Stimulated activated naive CD4-positive, alpha-beta T cell (primary cell): ENCODE measurements at places on chromosomes 4 and X.

- DNase-seq: no peak
These were observed 58.3 kb downstream of the TMEM144 start for GRCh38 chr4:158268553-158268952.

DNA sequence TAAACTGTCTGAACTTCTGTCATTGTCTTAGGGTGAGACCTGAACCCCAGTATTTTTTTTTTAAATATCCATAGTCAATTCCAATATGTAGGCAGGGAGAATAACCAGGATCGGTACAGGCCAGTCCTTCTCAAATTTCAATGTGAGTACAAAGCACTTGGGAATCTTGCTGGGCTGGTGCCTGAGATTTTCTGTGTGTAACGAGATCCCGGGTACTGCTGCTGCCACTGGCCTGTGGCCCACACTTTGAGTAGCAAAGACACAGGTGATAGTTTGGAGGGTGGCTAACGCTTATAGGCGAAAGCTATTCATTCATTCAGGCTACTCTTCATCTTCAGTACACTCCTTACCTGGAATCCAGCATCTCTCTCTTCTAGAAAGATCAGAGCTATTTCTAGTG is 923.6 kb upstream of the TENM3 start:
- no peak for DNase-seq

DNA sequence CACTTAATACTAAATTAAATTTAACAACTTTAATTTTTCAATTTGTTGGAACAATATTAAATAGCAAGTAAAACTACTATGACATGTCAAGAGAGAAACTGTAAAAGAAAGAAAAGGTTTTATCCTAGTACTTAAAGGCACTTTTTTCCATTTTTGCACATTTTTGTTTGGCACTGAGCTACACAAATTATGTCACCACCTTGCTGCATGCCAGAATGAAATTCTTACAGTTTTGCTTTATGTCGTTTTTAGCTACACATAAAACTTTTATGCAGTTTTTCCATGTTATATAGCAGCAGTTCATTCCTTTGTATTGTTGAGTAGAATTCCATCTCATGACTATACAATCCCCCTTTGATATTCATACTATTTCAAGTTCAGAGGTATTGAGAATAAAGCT is 99.1 kb upstream of the RXFP1 start:
- no peak for DNase-seq

GRCh38 chr4:102094481-102094880 is 250.8 kb downstream of the SLC39A8 start:
- no peak for DNase-seq

DNA sequence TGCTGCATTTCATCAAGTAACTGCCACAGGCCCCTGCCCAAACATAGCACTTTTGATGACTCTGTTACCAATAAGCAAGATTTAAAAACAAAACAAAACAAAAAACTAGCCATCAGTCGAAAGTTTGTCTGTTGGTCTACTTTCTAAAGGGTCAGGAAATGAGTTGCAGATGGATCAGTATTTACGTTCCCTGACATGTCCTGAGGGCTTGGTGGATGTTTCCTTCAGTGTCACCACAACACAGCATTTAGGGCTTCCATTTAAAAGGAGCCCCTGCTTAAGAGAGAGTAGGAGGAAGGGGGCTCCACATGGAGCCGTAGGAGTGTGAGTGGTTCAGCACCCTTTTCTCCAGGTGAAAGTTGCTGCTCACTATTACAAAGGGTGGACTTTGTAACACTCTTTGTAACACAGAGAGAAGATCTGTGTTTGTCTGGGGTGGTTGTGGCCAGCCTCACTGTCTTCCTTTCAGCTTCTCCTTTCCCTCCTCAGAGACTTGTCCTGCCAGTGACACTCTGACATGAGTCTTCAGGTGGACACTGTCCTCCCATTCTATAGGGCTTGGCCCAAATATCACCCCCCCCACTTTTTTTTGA is 167.5 kb upstream of the PDE5A start:
- DNase-seq: no peak

DNA sequence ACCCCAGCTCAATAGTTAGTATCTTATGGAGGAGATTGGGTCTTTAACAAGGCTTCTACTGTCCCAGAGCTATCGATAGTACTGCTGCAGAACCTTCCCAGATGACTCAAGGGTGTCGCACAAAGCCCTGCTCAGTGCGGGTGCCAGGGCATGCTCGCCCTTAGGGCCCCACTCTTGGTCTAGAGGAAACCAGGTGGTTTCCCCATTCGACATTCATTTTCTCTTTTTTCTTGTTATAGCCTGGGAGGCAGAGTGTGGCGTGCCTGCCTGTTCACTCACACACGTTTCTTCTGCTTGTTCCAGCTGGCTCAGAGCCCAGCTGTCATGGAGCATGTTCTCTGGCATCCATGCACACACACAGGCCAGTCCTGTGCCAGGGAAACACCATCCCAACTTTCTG is 144.5 kb downstream of the SMIM20 start:
- no peak for DNase-seq

DNA sequence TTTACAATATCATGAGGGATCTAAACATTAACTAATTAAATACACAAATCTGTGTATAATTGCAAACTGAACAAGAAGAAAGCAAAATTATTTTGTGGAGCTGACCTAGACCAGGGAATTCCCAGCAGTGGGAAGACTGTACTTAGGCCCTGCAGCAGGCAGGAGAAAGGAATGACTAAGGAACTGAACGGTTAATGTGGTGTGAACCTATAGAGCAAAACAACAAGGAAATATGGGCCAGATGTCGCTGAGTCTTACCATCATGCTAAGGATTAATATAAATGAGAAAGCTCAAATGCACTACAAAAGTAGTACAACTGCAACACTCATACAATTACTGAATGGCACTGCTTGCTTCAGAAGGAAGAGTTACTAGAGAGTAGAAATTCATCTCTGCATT is 120.3 kb upstream of the ATXN3L start:
- DNase-seq: no peak
